T-cell (primary cell): ENCODE measurements at places on chromosomes 7 and 10. TPM values are rescaled to one million over a fixed set of nuclear protein-coding genes. Genes with fewer than 3 reads are reported as not detected.

MYOF gene
- total RNA-seq = 0.84 TPM

TMEM176A gene
- total RNA-seq = 0.79 TPM

FAM241B gene
- 9.7 TPM for total RNA-seq

AGR3 gene
- not detected for total RNA-seq

ANKRD2 gene
- not detected for total RNA-seq

SLC29A4 gene
- 0.29 TPM for total RNA-seq

LDB3 gene
- total RNA-seq = 0.16 TPM

ADGRA1 gene
- total RNA-seq = not detected

AGAP5 gene
- total RNA-seq = 11.6 TPM

ZNF467 gene
- total RNA-seq = 5.3 TPM
